ENCODE measurements at places on chromosomes 7 and 10.

GRCh38 chr7:129144834-129145668 lies 544 bp downstream of the TSPAN33 start:
- no peak for DNase-seq

DNA sequence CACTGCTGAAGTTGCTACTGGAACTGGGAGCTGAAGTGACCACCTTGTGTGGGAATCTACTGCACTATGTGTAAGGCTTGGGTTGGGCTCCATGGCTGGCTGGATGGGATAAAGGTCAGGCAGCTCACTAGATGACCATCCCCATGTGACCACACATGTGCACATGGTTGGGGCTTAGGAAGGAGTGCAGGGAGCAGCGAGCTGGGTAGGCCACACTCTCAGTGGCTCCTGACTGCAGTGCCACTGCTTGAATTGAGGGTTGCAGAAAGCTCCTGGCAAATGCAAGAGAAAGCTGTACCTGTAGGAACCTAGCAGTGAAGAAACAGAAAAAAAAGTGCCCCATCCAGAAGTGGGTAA lies 47.5 kb upstream of the AMPH start:
- DNase-seq: no peak

GRCh38 chr7:45869426-45869825 lies 3.5 kb downstream of the CCDC201 start:
- DNase-seq: no peak

DNA sequence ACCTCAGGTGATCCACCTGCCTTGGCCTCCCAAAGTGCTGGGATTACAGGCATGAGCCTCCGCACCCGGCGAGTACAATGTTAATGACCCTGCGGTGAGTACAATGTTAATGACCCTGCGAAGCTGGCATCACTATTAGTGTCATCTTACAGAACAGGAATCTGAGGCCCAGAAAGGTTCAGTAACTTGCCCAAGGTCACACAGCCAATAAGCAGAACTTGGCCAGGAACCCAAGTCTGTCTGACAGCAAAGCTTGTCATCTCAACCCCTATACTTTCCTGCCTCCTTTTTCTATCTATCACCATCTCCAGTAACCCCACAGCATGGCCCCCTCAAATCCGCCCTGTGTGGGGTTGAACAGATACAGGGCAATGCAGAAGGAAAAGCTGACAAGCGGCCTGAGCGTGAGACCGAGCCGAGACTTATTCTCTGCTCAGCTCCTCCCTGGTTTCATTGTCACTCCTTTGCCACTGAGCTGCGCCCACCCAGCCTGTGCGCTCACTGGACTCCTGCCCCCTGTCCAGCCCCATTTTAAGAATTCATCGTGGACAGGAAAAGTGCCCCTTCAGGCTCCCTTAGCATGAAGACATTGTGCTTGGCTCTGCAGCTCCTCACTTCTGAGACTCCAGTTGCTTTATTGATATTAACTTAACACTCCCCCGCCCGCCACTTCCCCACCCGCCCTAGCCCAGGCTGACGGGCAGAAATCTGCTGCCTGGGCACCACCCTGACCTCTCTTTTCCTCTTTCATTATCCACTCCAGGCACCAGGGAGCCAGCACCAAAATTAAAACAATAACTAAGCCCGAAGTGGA lies 58.1 kb upstream of the LBX1 start:
- no peak for DNase-seq

DNA sequence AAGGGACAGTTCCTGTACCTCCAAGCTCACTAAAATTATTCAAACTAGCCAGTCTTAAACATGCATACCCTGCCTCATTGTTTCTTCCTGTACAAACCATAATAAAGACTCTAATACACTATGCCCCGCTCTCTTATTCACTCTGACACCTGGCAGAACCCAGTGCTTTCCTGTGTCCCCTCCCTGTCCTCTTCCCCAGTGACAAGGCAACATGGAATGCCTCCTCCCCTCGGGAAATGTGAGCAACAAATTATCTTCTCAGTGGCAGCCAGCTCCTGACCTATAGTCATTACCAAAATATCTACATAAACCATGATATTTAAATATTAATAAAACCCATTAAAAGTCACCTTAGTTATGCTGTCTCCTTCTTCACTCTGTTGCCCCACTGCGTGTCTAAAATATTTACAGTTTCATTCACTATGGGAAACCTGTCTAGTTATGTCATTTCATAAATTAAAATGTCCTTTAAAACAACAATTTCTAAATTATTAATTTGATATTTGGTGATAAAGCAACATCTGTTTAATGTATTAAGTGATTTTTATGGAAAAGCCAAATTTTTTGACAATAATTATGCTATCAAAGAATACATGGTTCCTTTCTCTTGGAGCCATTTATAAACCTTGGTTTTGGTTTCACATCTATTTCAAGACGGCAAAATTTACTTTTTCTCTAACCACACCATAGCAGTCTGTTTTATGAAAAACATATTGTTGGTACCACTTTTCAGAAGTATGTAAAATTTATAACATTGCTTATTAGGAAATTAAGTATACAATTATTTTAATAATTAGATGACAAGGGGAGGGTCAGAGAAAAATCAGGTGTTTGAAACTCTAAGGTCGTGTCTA lies 1355.2 kb downstream of the XPNPEP1 start:
- DNase-seq: no peak

DNA sequence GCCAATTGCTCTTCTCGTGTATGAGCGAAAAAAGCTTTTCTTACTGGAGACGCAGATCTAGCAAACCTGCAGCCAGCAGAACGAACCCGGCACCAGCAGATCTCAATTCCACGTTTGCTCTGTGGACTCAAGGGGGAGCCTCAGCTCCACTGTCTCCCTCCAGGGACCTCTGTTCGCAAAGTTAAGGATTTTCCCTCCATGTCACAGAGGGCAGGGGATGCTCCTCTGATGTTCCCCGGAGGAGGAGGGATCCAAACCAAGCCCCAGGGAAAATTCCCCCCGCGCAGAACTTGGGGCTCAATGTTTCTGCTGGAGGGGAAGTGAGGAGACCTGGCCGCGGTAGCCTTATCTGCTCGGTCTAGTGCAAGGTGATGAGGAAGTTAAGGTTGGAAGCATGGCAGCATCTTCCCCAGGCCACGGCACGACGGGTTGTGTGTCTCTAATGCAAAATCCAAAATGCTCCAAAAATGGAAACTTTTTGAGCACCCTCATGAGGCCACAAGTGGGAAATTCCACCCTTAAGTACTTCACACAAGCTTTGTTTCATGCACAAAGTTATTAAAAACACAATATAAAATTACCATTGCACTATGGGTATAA lies 9.0 kb downstream of the IQCE start:
- DNase-seq: no peak

- no peak for DNase-seq
These were observed 57.0 kb downstream of the YKT6 start for GRCh38 chr7:44257618-44258422.

GRCh38 chr7:78279457-78279856 lies 480.9 kb downstream of the PHTF2 start:
- DNase-seq: no peak

- no peak for DNase-seq
These were observed 57.6 kb downstream of the GOLGA7B start for GRCh38 chr10:97907211-97907610.

DNA sequence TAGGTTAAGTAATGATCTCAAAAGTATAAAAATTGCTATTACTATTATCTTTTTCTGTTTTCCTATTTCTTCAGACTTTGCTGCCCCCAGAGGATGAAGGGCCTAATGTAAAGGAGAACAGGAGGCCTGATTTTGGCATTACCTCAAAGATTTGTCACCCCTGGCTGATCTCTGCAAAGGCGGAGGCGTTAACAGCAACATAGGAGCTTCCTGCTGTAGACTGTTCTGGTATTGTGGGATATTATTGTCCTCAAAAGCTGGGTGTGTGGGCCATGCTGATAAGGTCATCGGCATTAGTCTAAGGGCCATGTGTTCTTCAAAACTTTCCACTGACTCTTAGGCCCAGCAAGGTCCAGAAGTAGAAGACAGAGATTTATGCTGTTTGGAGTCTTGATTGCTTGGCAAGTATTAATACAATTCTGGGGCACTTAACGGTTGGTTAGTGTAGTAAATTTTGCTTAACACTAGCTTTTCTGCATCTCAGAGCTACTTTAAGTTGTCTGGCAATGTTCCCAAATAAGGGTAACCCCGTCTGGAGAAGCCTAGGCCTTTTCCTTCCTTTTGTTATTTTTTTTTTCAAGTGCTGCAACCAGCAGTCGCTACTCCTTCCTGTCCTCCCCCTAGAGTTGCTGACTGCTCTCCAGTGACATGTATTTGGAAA lies 14.0 kb upstream of the ENTPD1 start:
- DNase-seq: no peak

DNA sequence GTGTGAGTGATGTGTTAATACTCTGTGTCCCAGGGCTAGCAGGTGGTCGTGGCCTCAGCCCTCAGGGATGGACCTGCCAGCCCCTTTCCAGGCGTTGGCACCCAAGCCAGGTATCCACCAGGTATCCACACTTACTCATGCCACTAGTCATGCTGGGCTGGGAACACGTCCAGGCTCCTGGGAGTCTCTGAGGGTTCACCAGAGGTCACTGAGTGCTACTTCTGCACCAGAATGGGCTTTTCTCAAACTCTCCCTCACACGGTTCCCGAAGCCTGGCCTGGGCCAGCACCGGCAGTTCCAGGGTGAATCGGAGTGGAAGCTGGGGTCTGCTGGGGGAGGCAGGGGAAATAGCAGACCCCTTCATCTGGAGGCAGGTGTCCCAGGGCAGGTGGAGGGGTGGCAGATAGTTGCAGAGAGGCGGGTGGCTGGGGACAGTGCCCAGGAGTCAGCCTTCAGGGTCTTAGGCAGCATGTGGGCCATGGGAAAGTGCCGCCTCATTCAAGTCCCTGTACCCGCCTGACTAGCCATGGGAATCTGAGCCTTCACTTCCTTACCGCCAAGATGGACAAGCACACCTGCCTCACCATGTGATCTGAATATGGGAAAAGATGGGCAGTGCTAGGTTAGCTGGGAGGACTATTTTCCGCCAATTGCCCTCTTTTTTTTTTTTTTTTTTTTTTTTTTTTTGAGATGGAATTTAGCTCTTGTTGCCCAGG lies 95.5 kb upstream of the GTF2I start:
- DNase-seq: no peak

DNA sequence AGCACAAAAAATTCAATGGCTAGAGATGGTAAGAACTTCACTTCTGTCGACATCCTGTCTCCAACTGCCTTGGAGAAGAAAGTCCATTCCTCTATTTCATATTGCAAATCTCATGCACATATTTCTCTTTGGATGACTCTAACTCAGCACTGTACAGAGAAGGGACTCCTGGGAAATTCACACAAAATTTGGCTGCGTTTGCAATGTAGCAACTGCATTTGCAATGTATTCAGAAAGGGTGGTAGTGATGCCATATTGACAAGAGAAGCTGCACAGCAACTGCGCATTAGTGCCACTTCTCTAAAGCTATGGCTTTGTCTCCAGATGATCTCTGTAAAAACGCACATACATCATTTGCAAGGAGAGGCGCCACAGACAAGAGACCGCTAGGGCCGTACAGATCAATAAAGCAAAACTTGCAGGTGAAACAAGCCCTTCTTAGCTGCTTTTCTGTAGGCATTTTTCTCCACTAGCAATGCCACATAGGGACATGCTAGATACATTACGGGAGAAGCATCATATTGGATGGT lies 389.5 kb downstream of the TCERG1L start:
- no peak for DNase-seq

- DNase-seq: no peak
These were observed 11.7 kb downstream of the PLAC9 start for GRCh38 chr10:80144067-80144695.

- no peak for DNase-seq
These were observed 13.6 kb downstream of the TPK1 start for GRCh38 chr7:144822223-144822622.

DNA sequence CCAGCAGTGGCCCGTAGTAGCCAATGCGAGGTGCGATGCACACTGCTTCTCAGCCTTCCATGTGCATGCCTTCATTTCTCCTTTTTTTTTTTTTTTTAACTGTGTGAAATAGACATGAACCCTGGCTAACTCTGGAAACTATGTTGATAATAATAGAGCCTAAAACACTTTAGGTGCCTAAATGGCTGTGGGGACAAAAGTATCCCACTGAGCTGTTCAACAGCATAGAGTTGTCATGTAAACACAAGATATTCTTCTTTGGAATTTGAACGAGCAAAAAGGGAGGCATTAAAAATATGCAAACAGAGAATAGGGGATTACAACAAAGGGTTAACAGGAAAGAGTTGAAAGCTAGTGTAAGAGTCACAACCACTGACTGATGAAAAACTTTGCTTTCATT lies 162.1 kb upstream of the NOBOX start:
- DNase-seq: no peak

DNA sequence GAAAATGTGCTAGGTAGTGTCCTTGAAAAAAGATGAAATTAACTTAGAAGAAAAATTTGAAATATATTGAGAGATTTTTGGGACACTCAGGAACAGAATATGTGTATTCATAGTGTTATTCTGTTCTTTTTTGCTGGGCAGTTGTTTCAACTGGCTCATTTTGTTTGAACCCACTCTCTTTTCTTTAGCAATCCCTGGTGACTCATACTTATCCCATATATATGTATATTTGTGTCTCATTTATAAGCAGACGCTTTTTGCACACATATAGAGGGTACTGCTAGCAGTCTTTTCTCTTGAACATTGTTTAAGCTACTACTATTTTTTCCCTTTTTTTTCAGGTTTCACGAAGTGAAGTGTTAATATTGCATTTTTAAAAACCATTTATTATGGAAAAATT lies 1.9 kb downstream of the EXOC6 start:
- no peak for DNase-seq

DNA sequence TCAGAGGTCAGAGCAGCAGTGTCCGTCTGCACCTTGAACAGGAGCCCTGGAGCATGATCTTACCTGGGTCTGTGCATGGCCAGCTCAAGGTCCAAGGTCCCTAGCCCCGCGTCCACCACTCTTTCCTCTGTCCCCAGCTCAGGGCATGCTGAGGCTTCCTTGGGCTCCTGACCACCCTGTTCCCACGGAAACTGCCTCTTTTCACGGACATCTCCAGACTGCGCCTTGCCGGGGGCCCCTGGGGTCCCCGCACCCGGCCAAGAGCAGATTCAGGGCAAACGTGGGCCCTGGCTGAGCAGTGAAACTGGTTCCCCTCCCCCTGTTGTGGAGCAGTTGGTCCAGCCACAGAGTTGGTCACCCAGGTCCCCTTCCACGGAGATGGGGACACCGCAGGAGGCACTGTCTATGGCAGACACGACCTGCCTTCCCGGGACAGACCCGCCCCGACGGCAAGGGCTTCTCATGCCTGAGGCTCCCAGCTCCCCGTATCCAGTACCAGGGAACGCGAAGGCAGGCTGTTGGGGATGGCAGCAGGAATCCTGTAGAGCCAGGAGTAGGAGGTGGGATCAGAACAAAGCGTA lies 217.4 kb upstream of the PPP2R2D start:
- no peak for DNase-seq

GRCh38 chr7:152145853-152146466 lies 120.5 kb downstream of the GALNT11 start:
- DNase-seq: no peak

- no peak for DNase-seq
These were observed 2.0 kb downstream of the JCAD start for GRCh38 chr10:30057421-30057841.
